ENCODE measurements at places on chromosomes 5 and 9. TPM values are rescaled to one million over a fixed set of nuclear protein-coding genes. Genes with fewer than 3 reads are reported as not detected.

MELK gene
- polyA plus RNA-seq = 32.7 TPM

GPRIN1 gene
- 2.2 TPM for polyA plus RNA-seq

CAMK4 gene
- 6.1 TPM for polyA plus RNA-seq

PCDHA9 gene
- polyA plus RNA-seq = 0.03 TPM

HAVCR2 gene
- polyA plus RNA-seq = 18.2 TPM

NPR3 gene
- polyA plus RNA-seq = 34.5 TPM

PTGS1 gene
- polyA plus RNA-seq = 3.8 TPM

MAMDC4 gene
- polyA plus RNA-seq = 5.4 TPM

BAAT gene
- 0.47 TPM for polyA plus RNA-seq

HSPB3 gene
- not detected for polyA plus RNA-seq

PSMD5 gene
- polyA plus RNA-seq = 38.7 TPM

FST gene
- 34.1 TPM for polyA plus RNA-seq

C9orf153 gene
- 0.15 TPM for polyA plus RNA-seq

SHB gene
- polyA plus RNA-seq = 14.1 TPM

PTGDS gene
- 61.3 TPM for polyA plus RNA-seq
